ENCODE measurements at places on chromosomes 2 and 18. TPM values are rescaled to one million over a fixed set of nuclear protein-coding genes. Genes with fewer than 3 reads are reported as not detected.

The CHRND gene
- total RNA-seq: not detected

The HOXD13 gene
- total RNA-seq: not detected

The ALPG gene
- total RNA-seq: not detected

The KIAA2012 gene
- total RNA-seq: not detected

The LHCGR gene
- 1.3 TPM for total RNA-seq

The EHBP1 gene
- 60.9 TPM for total RNA-seq

The SERPINB10 gene
- total RNA-seq: not detected

The ATP5F1A gene
- total RNA-seq: 481 TPM

The WDR43 gene
- 43.7 TPM for total RNA-seq

The BMP10 gene
- not detected for total RNA-seq

The UGT1A4 gene
- total RNA-seq: 0.56 TPM

The LONRF2 gene
- 7.0 TPM for total RNA-seq

The OSR1 gene
- 4.9 TPM for total RNA-seq

The VWC2L gene
- not detected for total RNA-seq

The SLC20A1 gene
- 26.9 TPM for total RNA-seq

GRCh38 chr2:162232027-162232426 lies 11.2 kb downstream of the FAP start:
- H3K27me3 ChIP-seq: no peaks in the 10 kb centered on the region
- no peaks in the 10 kb centered on the region for H3K4me1 ChIP-seq
- no peak overlapping the region for H3K27ac ChIP-seq
- no peak overlapping the region for H3K4me3 ChIP-seq
- H3K36me3 ChIP-seq: no peaks in the 10 kb centered on the region

GRCh38 chr2:15842758-15843666 lies 97.3 kb upstream of the MYCN start:
- H3K4me1 ChIP-seq: no peaks in the 10 kb centered on the region
- no peaks in the 10 kb centered on the region for H3K36me3 ChIP-seq
- H3K4me3 ChIP-seq: no peak overlapping the region
- no peak for DNase-seq

- H3K27ac ChIP-seq: no peak overlapping the region
- no peaks in the 10 kb centered on the region for H3K4me1 ChIP-seq
- no peaks in the 10 kb centered on the region for H3K27me3 ChIP-seq
- H3K36me3 ChIP-seq: no peaks in the 10 kb centered on the region
- H3K4me3 ChIP-seq: no peak overlapping the region
- DNase-seq: no peak
Observed at GRCh38 chr18:58496231-58496630, 132.7 kb downstream of the ALPK2 start.

DNA sequence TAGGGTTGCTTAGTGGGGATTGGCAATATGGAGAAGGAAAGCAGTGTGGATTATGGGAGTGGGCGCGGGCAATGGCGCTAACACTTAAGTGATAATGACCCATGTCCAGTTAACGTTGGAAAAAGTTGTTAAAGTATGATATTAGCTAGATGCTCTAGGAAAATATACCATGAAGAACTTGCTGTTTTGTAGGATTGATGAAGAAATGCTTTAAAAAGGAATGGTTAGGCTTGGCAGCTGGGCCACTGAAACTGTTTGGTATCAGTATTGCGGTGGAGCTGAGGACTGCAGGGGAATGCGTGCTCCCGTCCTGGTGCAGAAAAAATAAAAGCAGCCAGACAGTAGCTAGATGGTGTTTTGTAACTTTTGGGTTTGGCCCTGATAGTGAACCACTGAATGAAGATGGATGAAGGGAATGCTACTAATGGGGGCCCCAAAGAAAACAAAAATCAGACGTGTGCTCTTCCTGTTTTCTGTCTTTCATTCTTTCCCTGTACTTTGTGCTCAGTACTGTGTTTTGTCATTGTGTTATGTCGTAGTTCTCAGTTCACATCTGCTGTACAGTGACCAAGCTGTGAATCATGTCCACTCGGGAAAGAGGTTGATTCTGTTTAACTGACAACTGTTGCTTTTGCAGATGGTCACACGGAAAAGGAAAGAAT lies 999 bp downstream of the INSIG2 start:
- peak; percentile 31 for DNase-seq
- H3K27ac ChIP-seq: peak overlapping the region; percentile 62
- H3K4me3 ChIP-seq: peak overlapping the region; percentile 70
- peaks cover 8% of the 10 kb centered on the region for H3K4me1 ChIP-seq
- H3K27me3 ChIP-seq: no peaks in the 10 kb centered on the region

DNA sequence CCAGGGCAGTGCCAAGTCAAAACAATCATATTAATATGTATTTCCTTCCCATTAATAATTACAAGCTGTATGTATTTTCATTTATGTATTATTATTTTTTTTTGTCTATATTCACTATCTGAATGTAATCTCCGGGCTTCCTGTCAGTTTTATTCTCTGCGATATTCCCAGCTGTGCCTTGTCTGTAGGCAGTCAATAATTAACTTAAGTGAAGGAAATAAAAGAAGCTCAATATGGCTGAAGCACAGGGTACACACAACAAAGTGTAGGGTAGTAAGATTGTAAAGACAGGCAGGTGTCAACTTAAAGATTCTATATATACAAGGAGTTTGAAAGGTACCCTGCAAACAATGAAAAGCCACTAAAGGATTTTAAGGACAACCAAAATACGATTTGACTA lies 122.9 kb downstream of the ROCK1 start:
- no peaks in the 10 kb centered on the region for H3K4me1 ChIP-seq
- DNase-seq: no peak
- H3K27me3 ChIP-seq: no peaks in the 10 kb centered on the region

DNA sequence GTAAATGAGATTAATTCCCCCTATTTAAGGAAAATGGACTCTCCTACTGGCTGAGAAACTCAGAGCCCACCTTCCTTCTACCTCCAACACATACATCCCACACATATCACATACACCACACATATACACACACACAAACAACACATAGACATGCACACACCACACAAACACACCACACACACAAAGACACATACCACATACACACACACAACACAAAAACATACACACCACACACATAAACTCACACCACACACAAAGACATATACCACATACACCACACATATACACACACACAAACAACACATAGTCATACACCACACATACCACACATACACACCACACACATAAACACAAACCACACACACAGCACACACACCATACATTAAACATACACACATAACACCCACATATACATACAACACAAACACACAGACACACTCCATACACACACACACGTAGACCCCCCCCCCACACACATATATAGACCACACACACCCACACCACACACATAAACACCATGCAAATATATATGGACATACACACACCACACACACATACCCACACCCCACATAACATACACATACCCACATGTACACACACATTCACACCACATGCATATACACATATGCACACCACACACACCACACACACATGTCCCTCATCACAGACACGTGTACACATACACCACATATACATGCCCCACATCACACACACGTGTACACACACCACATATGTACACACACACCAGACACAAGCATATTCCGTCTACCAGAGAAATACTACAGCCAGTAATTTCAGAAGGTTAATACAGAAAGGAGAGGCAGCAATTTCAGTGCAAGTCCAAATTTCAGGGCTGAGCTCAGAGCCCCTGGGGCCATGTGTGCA lies 204.3 kb downstream of the SNTG2 start:
- no peaks in the 10 kb centered on the region for H3K36me3 ChIP-seq
- no peaks in the 10 kb centered on the region for H3K27me3 ChIP-seq
- no peak overlapping the region for H3K4me3 ChIP-seq
- no peaks in the 10 kb centered on the region for H3K4me1 ChIP-seq
- DNase-seq: no peak

- no peak overlapping the region for H3K4me3 ChIP-seq
- no peaks in the 10 kb centered on the region for H3K4me1 ChIP-seq
- H3K27ac ChIP-seq: no peak overlapping the region
- H3K27me3 ChIP-seq: no peaks in the 10 kb centered on the region
Observed at GRCh38 chr2:120815292-120815691, 79.6 kb downstream of the GLI2 start.

- no peaks in the 10 kb centered on the region for H3K36me3 ChIP-seq
- DNase-seq: no peak
- no peak overlapping the region for H3K4me3 ChIP-seq
- no peaks in the 10 kb centered on the region for H3K4me1 ChIP-seq
- no peaks in the 10 kb centered on the region for H3K27me3 ChIP-seq
Observed at GRCh38 chr2:32937602-32938448, 8.9 kb upstream of the LTBP1 start.

- H3K27me3 ChIP-seq: no peaks in the 10 kb centered on the region
- H3K4me1 ChIP-seq: no peaks in the 10 kb centered on the region
Observed at GRCh38 chr2:179954026-179954425, 53.1 kb downstream of the CWC22 start.

- no peak for DNase-seq
- H3K36me3 ChIP-seq: no peaks in the 10 kb centered on the region
- H3K27me3 ChIP-seq: no peaks in the 10 kb centered on the region
Observed at GRCh38 chr2:237287872-237288271, 126.1 kb downstream of the COL6A3 start.

DNA sequence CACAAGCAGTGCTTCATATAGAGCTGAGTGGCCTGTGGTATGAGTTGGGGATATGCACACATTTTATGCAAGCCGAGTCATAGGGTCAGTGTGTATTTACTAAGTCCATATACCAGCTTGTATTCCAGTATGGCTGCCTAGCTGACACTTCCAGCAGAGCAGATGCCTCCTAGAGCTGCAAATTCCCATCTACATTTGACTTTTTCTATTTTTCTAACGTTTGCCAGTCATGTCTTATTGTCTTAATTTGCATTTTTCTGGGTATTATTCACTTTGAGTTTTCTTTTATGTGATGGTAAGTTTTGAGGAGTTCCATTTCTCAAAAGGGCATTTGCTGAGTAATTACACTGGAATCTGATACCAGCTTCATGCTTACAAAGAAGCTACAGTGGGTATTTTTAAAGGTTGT lies 334.5 kb upstream of the CDH2 start:
- no peaks in the 10 kb centered on the region for H3K36me3 ChIP-seq

DNA sequence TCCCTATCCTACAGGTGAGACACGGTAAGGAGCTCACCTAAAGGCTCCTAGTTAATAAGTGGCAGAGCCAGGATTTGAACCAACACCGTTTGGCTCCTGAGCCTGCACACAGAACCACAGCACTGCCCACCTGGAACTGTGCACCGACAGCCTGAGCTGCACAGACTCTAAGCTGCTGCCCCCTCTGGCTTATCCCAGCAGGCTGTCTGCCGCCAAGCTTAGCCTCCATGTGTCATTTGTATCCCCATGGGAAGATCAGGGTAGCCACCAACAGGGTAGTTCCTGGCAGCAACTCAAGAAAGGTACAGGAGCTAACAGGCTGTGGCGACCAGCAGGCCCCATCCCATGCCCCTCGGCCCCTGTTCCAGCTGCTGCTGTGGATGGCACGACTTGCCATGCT lies 135.7 kb downstream of the LRRC30 start:
- no peaks in the 10 kb centered on the region for H3K36me3 ChIP-seq
- peaks cover 4% of the 10 kb centered on the region for H3K4me1 ChIP-seq
- no peaks in the 10 kb centered on the region for H3K27me3 ChIP-seq
- no peak overlapping the region for H3K27ac ChIP-seq

GRCh38 chr2:237341872-237342271 lies 72.1 kb downstream of the COL6A3 start:
- no peaks in the 10 kb centered on the region for H3K4me1 ChIP-seq
- no peak overlapping the region for H3K4me3 ChIP-seq
- H3K36me3 ChIP-seq: no peaks in the 10 kb centered on the region
- no peak for DNase-seq

GRCh38 chr2:190627448-190628412 lies 21.2 kb upstream of the NAB1 start:
- H3K4me3 ChIP-seq: no peak overlapping the region
- no peak overlapping the region for H3K27ac ChIP-seq
- H3K4me1 ChIP-seq: no peaks in the 10 kb centered on the region
- H3K27me3 ChIP-seq: no peaks in the 10 kb centered on the region
- peak; percentile 35 for DNase-seq

DNA sequence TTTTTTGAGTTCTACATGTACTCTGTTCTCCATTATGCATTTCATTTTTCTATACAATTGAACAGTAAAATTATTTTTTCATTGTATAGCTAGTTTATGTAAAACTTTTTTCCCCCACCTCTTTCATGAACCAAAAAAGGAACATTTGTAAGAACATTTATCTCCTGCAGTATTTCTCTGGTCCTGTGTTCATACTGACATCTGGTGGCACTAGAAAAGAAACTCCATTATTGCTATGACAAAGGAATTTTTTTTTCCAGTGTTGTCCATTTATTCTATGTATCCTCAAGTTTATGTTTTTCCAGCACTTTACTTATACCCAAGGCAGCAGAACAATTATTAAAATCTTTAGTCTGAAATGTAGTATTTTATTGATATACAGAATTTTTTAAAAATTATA lies 27.4 kb upstream of the CHAC2 start:
- no peaks in the 10 kb centered on the region for H3K27me3 ChIP-seq
- no peak overlapping the region for H3K27ac ChIP-seq
- H3K4me1 ChIP-seq: no peaks in the 10 kb centered on the region

- no peak for DNase-seq
- no peaks in the 10 kb centered on the region for H3K36me3 ChIP-seq
- peaks cover 68% of the 10 kb centered on the region for H3K4me1 ChIP-seq
- H3K27ac ChIP-seq: peak overlapping the region; percentile 100
Observed at GRCh38 chr2:217956586-217957457, 46.0 kb downstream of the TNS1 start.

- no peaks in the 10 kb centered on the region for H3K36me3 ChIP-seq
- no peaks in the 10 kb centered on the region for H3K27me3 ChIP-seq
- no peak overlapping the region for H3K27ac ChIP-seq
- no peak for DNase-seq
- peaks cover 24% of the 10 kb centered on the region for H3K4me1 ChIP-seq
- H3K4me3 ChIP-seq: no peak overlapping the region
Observed at GRCh38 chr2:207896525-207897285, 127.0 kb upstream of the FZD5 start.

GRCh38 chr2:206154197-206154596 lies 5.0 kb downstream of the NDUFS1 start:
- DNase-seq: no peak
- peaks cover 13% of the 10 kb centered on the region for H3K36me3 ChIP-seq
- H3K4me3 ChIP-seq: no peak overlapping the region
- no peak overlapping the region for H3K27ac ChIP-seq
- no peaks in the 10 kb centered on the region for H3K27me3 ChIP-seq

GRCh38 chr18:59950215-59950944 lies 50.6 kb downstream of the PMAIP1 start:
- H3K27ac ChIP-seq: no peak overlapping the region
- no peak for DNase-seq
- H3K4me3 ChIP-seq: no peak overlapping the region

All from thyroid gland (tissue), 4 donors.